Common myeloid progenitor, CD34-positive (primary cell): ENCODE measurements at places on chromosomes 6 and 20.

DNA sequence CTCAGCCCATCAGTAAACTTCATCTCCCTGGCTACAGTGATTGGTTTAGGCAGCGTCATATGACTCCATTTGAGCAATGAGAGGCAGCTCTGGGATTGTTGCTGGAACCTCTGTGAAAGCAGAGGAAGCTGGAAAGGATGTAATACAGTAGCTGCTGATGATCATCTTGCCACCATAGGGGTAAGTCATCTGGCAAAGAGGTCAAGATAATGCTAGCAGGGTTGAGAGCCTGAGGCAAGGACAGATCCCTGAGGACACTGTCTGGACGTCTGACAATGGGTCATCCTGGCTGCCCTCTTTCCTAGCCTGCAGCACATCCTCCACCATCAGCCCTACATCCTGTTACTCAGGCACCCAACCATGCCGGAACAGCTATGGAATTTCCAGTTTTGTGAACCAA lies 25.5 kb upstream of the FKBP1A start:
- DNase-seq: no peak

DNA sequence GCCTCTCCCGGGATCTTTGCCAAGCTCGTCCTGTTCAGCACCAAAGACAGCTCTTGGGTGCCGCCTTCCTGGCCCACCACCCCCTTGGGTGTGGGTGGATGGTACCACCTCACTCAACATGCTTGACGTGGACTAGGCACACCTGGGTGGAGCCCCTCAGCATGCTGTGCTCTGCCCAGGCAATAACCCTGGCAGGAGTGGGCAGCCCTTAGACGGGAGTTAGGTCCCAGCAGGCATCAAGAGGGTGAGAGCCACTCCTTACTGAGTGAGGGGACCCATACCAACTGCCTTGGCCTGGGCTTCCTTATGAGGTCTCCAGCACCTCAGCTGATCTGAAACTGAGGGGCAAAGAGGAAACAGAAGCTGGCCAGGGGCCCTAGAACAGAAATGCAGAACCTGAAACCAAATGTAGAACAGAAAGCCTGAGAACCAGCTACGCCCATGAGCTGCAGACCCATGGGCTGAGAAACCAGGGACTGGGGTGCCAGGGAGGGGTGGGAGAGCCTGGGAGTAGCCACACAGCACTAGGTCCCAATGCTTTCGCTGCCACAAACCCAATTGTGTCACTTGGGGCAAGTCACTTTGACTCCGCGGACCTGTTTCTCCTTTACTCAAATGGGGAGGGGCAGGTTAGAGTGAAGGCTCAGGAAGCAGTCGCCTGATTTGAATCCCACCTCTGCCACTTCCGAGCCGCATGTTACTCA lies 2.0 kb downstream of the FGD2 start:
- DNase-seq: peak; percentile 66

DNA sequence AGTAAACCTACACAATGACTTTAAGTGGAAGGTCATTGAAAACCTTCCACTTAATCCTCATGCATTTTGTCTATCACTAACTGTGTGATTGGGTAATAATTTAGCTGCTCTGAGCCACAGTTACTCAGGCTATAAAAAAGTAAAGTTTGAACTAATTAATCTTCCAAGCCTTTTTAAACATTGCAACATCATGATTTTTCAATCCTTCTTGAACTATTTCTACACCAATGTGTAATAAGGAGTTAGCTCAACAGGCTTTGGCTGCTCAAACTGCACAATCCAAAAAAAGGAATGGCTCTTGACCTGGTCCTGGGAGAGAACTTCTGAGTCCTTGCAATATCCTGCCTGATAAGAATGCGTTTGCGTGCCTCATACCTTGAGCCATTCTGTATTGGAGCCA lies 34.8 kb upstream of the FILIP1 start:
- DNase-seq: no peak

GRCh38 chr20:4666001-4666479 lies 55.7 kb upstream of the PRND start:
- peak; percentile 86 for DNase-seq

DNA sequence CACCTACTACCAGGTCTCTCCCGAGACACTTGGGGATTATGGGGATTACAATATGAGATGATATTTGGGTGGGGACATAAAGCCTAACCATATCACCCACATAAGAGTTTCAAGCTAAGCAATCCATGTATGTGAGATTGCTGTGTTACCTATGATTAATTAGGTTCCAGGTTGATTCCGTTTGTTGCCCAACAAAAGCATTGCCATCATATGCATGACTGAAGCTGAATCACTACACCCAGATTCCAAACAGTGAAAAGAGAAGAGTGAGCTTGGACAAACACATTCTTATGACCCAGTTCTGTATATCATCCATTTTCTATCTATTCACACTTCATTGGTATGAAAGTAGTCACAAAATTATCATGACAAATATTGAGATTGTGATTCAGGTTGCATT lies 952.5 kb upstream of the MAN1A1 start:
- DNase-seq: no peak

GRCh38 chr6:35710241-35710847 lies 21.6 kb upstream of the FKBP5 start:
- DNase-seq: no peak
